Hematopoietic multipotent progenitor cell treated with erythropoietin and hydrocortisone succinate and interleukin-3 and kit ligand, for 15 days (in vitro differentiated cells): ENCODE measurements at places on chromosomes 16 and 17.

DNA sequence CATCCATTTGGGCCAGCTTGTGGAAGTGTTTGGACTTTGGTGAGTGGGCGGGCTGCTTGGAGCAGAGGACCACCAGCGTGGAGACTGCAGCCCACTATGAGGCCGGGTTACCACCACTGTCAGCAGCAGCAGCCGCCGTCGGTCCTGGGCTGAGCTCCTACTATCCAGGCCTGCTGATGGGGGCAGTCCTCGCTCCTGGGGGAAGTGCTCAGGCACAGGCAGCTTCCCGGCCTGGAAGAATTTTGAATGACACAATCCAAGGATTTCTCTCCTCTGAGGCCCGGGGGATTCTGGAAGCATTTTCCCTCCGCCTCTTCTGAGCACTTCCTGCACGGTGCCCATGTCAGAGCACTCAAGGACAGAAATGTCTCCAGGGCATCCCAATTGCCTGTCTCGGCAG is 5.3 kb upstream of the NOD2 start:
- no peak for DNase-seq

DNA sequence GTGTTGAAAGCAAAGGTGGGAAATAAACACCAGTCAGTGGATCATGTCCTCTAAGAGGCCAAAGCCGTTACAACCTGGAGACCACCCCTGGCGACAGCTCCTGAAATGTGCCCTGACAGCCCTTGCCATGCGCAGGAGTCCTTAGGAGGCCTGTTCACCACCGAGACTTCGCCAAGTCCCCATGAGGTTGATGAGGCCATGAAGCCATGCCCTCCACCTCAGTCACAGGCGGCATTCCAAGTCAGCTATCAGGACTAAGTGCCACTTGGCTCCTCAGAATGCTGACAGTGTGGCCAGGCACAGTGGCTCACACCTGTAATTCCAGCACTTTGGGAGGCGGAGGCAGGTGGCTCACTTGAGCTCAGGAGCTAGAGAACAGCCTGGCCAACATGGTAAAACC is 27.1 kb downstream of the ADAM11 start:
- DNase-seq: no peak

- DNase-seq: no peak
These were observed 67.6 kb downstream of the CDH13 start for GRCh38 chr16:82694239-82694874.

DNA sequence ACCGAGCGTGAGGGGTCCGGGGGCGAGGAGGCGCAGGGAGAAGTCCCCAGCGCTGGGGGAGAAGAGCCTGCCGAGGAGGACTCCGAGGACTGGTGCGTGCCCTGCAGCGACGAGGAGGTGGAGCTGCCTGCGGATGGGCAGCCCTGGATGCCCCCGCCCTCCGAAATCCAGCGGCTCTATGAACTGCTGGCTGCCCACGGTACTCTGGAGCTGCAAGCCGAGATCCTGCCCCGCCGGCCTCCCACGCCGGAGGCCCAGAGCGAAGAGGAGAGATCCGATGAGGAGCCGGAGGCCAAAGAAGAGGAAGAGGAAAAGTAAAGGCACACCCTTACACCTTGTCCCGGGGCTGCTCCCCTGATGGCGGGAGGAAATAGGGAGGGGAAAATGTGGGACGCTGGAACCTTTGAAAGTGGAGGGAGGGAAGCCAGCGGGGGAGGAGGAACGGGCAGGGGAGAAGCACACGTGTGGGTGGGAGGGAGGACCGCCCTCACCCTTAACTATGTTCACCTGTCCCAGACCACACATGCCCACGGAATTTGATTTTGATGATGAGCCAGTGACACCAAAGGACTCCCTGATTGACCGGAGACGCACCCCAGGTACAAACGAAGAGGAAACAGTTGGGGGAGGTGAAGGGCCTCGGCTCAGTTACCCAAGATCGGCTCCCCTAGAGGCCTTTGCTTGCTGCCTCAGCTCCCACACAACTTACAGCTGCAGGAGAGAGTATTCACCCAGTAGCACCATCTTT is 916 bp downstream of the PAGR1 start:
- DNase-seq: peak; percentile 40

GRCh38 chr17:13398853-13399252 is 202.9 kb downstream of the HS3ST3A1 start:
- no peak for DNase-seq

DNA sequence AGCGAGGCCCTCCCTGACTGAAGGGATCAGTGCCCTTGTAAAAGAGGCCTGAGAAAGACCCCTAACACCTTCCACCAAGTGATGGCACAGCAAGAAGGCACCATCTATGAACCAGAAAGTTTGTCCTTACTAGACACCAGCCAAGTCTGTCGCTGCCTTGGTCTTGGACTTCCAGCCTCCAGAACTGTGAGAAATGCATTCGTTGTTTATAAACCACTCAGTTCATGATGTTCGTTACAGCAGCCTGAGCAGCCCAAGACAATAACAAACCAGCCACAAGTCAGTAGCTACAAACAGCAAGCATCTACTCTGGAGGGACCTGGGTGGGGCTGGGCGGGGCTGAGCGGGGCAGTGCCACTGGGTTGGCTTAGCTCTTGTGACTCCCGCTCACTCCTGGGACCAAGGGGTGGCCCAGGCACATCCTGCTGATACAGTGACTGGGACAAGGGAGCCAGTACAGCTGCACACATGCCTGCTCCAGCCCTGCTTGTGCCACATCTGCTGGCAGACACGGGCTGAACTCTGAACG is 234.9 kb downstream of the IRF8 start:
- no peak for DNase-seq

DNA sequence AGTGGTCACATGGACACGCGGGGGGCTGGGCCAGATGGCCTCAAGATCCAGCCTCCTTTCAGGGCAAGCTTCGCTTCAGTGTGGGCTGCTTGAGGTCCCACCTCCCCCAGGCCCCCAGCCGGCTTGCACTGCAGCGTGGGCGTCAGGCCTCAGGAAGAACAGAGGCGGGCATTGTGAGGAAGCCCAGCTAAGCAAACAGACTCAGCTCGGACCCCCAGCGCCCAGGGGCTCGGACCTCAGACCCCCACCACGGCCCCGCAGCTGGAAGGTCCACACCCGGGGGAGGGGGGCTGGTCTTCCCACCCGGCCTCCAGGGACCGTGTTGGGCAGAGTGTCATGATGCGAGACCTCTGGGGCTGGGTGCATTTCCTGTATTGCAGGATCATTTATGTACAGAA is 24.7 kb upstream of the ZNF469 start:
- DNase-seq: no peak

DNA sequence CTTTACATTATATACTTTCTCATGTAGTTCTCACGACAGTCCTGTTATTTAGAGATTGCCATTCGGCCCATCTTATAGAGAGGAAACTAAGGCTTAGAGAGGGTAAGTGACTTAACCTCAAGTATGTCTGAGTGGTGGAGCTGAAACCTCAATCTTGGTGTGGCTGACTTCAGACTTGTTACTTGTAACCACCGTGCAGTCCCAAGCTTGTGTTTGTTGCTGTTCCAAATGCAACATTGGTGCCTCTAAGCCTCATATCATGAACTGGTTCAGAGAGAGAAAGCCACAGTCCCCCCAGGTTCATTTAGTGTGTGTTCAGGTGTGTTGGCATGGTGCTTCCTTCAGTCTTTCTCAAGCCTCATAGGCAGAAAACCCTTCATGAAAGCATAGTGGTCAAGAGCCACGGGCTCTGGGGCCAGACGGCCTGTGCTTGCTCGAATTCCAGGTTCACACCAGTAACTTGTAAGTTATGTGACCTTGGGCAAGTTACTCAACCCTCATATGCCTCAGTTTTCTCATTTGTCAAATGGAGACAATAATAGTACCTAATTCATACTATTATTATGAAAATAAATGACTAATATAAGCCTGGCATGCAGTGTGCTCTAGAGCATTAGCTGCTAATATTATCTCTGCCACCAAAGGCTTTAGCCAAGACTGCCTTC is 39.9 kb downstream of the CDH1 start:
- DNase-seq: no peak

DNA sequence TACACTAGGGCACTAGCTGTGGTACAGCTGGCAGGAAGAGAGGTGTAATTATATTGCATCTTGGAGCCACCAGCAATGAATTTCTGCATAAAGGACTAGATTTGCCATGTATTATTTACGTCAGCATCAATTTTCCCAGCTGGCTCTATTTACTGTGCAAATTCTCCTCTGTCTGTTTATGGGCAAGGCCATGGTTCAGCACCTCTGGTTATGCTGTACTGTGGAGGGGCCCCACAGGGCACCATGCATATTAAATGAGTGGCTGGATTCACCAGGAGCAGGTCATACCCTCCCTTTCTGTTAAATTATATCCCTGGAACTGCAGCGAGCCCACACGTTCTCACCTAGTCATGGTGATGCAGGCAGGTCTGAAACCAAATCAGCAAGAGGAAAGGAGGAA is 19.8 kb downstream of the RAD51D start:
- no peak for DNase-seq

DNA sequence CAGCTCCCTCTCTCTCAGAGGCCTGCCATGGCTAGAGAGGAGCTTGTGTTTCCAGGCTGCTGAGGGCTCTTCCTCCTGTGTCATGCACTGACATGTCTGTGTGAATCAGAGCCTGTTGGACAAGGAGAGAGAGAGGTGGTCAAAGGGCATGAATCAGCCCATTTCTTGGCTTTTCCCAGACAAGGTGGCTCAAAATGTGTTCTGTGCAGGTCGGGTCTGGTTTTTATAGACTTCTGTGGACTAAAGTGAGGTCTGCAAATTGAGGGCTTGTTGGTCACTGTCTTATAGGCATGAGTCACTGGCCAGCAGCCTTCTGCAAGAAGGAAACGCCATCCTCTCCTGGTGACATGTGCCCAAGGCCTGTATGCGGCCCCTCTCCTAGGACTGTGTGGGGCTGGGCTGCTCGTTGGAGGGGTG is 97.9 kb downstream of the FOXL1 start:
- no peak for DNase-seq

- peak; percentile 73 for DNase-seq
These were observed 2.7 kb upstream of the MLLT6 start for GRCh38 chr17:38702166-38702915.

GRCh38 chr17:20992987-20993862 is 49.6 kb downstream of the USP22 start:
- peak; percentile 54 for DNase-seq

- peak; percentile 38 for DNase-seq
These were observed at the start of gene KLHL36 for GRCh38 chr16:84647828-84648594. KLHL36 (plus strand) TSS chr16:84648511; CDS start chr16:84650868, 2,357 bp downstream.

GRCh38 chr17:57385975-57386374 is 129.7 kb downstream of the MSI2 start:
- DNase-seq: no peak

GRCh38 chr17:72515291-72516065 is 394.7 kb downstream of the SOX9 start:
- DNase-seq: no peak

- peak; percentile 80 for DNase-seq
These were observed at the start of gene GSE1 for GRCh38 chr16:85612801-85613603. GSE1 (plus strand) TSS chr16:85613322; CDS start chr16:85613392, 70 bp downstream.

- no peak for DNase-seq
These were observed 86.2 kb downstream of the CRISPLD2 start for GRCh38 chr16:84905965-84906460.

- peak; percentile 72 for DNase-seq
These were observed 1.5 kb downstream of the TNFRSF12A start for GRCh38 chr16:3021449-3022207.

DNA sequence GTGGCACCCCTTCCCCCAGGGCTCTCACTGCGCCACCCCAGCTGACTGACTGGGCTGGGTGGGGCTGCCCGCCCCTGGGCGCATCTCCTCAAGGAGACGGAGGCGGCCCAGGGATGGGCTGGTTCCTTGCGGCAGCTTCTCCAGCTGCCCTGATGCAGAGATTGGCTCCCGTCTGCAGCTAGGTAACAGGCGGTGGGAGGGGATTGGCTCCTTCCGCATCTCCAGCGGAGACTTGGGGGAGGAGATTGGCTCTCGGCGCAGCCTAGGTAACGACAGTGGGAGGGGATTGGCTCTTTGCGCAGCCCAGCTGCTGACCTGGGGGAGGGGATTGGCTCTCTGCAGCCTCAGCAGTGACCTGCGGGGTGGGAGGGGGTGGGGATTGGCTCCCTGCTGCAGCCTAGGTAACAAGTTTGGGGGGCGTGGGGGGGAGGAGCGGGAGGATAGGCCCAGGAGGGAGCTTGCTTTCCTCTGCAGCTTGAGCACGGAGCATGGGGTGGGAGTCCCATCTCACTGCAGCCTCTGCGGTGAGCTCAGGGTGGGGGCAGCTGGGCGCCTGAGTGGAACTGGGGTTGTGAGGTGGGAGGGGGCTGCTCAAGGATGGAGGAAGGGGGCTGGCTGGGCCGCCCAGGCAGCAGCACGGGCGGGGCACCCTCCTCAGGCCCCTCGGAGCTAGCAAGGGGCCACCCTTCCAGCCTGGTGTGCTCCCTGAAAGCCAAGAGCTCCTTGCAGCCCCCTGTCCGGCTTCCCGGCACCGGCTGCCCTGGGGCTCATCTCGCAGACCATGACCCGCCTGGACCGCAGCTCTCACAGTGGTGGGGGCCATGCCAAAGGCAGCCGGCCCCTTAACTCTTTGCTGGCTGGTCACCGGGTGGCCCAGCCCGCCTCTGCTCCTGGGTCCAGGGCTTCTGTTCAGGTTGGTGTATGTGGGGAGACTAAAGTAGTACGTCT is 6.4 kb downstream of the NFE2L1 start:
- no peak for DNase-seq

DNA sequence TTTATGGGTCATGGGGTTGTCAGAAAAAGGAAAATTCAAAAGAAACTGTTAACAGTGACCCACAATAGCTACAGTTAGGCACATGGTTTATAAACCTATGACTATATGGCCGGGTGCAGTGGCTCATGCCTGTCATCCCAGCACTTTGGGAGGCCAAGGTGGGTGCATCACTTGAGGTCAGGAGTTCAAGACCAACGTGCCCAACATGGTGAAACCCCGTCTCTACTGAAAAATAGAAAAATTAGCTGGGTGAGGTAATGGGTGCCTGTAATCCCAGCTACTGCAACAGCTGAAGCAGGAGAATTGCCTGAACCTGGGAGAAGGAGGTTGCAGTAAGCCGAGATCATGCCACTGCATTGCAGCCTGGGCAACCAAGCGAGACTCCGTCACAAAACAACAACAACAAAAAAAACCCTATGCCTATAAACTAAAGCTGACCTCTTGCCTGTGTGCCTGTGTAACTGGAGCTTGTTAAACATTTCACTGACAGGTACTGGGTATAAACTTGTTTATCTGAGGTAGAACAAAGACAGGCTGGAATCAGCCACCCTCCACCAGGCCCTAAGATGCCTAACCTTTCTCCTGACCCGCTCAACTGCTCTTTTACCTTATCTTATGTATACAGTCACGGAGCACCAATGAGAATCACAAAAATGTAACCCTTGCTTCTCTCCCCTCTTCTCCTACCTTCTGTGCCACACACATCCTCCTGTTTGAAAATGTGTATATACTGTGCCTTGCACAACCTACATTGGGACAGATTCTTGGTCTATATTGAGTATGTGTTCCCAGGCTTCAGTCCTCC is 62.9 kb upstream of the ATF7IP2 start:
- DNase-seq: no peak

GRCh38 chr17:57629470-57629869 is 115.6 kb downstream of the CCDC182 start:
- DNase-seq: no peak
